ENCODE measurements at places on chromosomes 2 and 18.

- no peak overlapping the region for H3K4me3 ChIP-seq
- H3K27ac ChIP-seq: no peak overlapping the region
- no peaks in the 10 kb centered on the region for H3K27me3 ChIP-seq
- DNase-seq: no peak
Observed at GRCh38 chr2:97775074-97775473, 61.7 kb downstream of the ZAP70 start.

DNA sequence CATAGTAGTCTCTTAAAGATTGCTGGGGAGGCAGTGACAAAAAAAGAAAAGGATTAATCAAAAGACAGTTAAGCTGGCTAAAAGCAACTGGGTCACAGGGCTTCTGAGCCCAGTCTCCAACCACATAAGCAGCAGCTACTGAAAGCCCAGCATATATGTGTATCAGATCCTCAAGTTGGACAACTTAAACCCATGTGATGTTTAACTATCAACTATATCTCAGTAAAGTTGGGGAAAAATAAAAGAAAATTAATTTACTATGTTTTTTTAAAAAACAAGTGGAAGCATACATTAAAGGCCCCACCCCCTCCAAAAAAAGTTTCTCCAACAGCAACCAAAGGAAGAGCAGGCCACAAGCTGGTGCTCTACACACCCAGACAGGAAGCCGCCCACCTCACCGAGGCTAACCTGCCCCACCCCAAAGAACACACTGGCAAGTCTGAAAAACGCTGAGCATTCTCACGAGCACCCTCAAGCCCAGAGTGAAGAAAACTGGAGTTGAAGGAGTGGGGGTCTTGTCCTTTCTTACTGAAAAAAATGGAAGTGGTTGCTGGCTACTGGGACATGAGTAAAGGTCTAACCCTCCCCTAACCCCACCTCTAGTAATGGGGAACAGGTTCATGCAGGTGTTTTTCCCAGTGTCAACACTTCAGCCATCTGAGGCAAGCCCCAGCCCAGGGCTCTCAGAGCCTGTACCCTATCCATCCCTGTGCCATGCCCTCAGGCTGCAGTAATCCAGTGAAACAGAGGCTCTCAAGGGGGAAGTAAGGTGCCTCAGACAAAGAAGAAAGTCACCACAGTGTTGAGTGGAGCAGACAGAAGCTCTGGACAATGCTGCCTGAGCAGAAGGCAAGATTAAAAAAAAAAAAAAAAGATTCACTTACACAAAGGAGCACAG lies 106.3 kb downstream of the GYPC start:
- H3K27me3 ChIP-seq: no peaks in the 10 kb centered on the region
- peak overlapping the region; percentile 96 for H3K27ac ChIP-seq
- peaks cover 94% of the 10 kb centered on the region for H3K4me1 ChIP-seq
- peak overlapping the region; percentile 77 for H3K4me3 ChIP-seq
- peak; percentile 37 for DNase-seq

DNA sequence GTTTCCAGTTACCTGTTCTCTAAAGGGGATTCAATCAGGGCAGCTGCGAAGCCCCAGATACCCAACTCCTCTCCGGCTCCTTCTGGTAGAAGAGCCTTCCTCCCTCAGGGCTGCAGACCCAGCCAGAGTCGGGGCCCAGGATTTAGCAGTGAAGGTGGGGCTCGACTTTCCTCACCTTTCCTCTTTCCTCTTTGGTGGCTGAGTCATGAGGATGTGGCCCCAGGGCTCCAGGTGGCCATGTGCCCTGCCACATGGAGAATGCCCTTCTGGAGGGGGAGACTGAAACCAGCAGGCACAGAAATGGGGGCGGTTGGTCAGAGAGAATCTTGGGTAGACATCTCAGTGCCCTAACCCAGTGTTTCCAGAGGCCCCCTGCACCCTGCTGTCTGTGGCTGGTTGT lies 402.6 kb downstream of the NBAS start:
- H3K4me1 ChIP-seq: peaks cover 19% of the 10 kb centered on the region
- H3K27me3 ChIP-seq: no peaks in the 10 kb centered on the region
- H3K36me3 ChIP-seq: no peaks in the 10 kb centered on the region

DNA sequence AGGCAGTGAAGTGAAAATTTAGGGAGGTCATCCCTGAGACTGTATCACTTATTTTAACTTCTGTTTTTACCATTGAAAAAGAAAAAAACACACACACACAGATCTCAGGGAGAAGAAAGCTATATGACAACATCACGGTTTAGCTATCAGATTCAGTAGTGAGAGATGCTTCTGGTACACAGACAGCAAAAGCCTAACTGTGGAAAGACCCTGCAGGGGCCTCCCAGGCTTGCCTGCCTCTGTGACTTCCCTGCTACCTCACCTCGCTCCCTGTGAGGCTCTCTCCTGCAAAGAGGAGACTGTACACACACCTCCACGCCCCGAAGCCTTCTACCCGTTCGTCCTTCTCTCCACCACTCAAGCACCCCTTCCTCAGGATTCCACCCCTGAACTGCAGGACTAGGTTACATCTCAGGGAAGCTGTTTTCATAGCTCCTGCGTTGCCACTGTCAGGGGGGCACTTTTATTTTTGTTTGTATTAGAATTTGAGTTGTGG lies 86.3 kb downstream of the EPB41L3 start:
- peaks cover 20% of the 10 kb centered on the region for H3K4me1 ChIP-seq
- H3K27ac ChIP-seq: no peak overlapping the region
- DNase-seq: no peak
- no peak overlapping the region for H3K4me3 ChIP-seq

- no peak for DNase-seq
- H3K4me3 ChIP-seq: no peak overlapping the region
- no peaks in the 10 kb centered on the region for H3K36me3 ChIP-seq
- H3K4me1 ChIP-seq: no peaks in the 10 kb centered on the region
Observed at GRCh38 chr2:2825062-2825461, 494.0 kb upstream of the MYT1L start.

GRCh38 chr2:32012872-32013271 lies 2.1 kb upstream of the MEMO1 start:
- peaks cover 12% of the 10 kb centered on the region for H3K4me1 ChIP-seq
- H3K27ac ChIP-seq: peak overlapping the region; percentile 72
- no peak overlapping the region for H3K4me3 ChIP-seq
- H3K36me3 ChIP-seq: peaks cover 16% of the 10 kb centered on the region
- no peaks in the 10 kb centered on the region for H3K27me3 ChIP-seq

DNA sequence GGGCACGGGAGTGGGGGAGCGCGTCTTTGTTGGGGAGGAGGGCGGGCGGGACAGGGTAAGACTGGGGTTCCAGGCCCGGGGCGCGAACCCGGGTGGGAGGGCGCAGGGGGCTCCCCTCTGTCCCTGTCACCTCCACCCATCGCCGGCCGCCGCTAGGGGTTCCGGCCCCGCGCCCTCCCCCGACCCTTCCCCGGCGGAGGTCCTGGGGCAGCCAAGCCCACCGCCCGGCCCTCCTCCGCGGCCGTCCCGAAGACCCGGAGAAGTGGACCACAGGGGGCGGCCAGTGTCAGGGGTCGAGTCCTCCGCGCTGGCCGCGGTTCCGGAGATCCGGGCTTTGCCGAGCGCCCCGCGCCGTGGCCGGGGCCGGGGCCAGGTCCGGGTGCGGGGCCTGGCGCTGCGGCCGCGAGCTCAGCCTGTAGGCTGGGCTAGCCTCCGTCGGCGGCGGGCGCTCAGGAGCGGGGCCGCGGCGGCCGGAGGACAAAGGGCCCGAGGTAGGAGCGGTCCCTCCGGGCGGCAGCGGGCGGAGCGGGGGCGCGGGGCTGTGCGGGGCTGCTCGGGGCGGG lies 16.6 kb upstream of the E2F6 start:
- H3K36me3 ChIP-seq: peaks cover 13% of the 10 kb centered on the region
- H3K27ac ChIP-seq: no peak overlapping the region
- no peak overlapping the region for H3K4me3 ChIP-seq
- peaks cover 46% of the 10 kb centered on the region for H3K27me3 ChIP-seq
- peaks cover 10% of the 10 kb centered on the region for H3K4me1 ChIP-seq

DNA sequence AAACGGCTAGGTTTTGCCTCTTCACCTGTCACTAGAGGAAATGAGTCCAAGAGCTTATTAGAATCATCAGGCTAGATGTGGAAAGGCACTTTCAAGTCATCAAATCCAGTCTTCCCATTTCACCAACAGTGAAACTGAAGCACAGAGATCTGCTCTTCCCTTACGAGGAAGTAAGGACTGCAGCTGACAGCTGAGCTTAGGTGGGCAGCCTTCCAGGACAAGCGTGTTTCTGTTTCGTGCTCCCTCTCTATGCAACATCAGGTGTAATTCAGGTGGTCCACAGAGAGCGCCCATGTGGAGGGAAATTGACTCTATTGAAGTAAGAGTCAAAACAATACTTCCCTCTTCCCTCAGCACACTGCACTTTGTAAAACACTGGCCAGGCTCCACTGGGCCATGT lies 5.5 kb downstream of the CYRIA start:
- H3K4me1 ChIP-seq: peaks cover 12% of the 10 kb centered on the region
- no peak for DNase-seq
- H3K4me3 ChIP-seq: no peak overlapping the region

DNA sequence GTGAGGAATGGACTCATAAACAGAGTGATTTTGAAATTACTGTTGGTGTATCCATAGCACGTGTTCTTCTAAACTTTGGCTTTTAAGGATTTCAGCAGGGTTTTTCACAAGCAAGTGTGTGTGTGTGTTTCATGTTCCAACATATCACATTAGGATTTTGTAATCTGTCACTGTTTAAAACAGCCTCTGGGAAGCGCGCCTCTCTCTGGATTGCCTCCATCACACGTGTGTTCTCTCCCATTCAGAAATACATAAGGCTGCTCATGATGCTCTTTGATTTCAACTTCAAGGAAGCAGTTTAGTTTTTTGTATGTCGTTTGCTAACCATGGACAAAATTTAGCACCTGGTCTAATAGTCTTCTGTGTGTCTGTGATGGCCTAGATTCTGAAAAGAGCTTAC lies 370.4 kb downstream of the MTX2 start:
- H3K36me3 ChIP-seq: no peaks in the 10 kb centered on the region
- H3K27ac ChIP-seq: no peak overlapping the region
- no peak for DNase-seq
- H3K4me3 ChIP-seq: no peak overlapping the region
- peaks cover 65% of the 10 kb centered on the region for H3K27me3 ChIP-seq
- H3K4me1 ChIP-seq: peaks cover 2% of the 10 kb centered on the region

- H3K27me3 ChIP-seq: no peaks in the 10 kb centered on the region
- H3K4me3 ChIP-seq: peak overlapping the region; percentile 82
- DNase-seq: peak; percentile 76
- peaks cover 35% of the 10 kb centered on the region for H3K4me1 ChIP-seq
Observed at GRCh38 chr2:64654063-64654811, 524 bp upstream of the SERTAD2 start.

DNA sequence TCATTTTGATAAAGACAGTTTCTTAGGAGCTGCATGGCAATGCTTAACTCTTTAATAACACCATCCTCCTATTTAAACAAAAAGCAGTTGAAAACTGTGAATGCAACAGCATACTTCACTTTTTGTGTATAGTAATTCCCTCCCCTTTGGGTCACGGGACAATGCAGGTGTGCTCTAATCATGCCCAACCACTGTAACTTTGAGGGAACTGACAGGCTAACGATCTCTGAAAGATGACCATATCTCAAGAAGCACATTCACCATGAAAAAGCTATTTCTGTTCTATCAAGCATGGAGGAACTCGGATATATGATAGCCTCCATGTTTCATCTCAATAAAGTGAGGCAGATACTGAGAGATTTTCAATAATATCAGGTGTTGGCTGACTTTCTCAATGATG lies 81.1 kb upstream of the CD226 start:
- H3K27ac ChIP-seq: no peak overlapping the region
- H3K27me3 ChIP-seq: no peaks in the 10 kb centered on the region
- no peak overlapping the region for H3K4me3 ChIP-seq
- H3K36me3 ChIP-seq: peaks cover 76% of the 10 kb centered on the region
- DNase-seq: no peak

DNA sequence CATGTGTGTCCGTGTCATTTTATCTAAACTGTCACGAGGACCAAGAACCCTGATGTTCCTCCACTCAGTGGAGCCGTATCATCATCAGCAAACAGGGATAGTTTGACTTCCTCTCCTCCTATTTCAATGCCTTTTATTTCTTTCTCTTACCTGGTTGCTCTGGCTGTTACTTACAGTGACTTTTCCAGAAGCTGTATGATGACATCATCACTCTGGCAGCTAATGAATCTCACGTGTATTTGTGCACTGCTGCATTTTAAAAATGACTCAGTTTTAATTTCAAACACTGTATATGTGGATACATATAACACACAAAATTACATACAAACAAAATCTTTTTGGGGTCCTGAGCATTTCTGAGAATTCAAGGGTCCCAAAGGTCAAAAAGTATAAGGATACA lies 481.4 kb downstream of the CDH2 start:
- no peaks in the 10 kb centered on the region for H3K4me1 ChIP-seq
- H3K4me3 ChIP-seq: no peak overlapping the region
- no peaks in the 10 kb centered on the region for H3K27me3 ChIP-seq
- no peak for DNase-seq
- no peak overlapping the region for H3K27ac ChIP-seq

DNA sequence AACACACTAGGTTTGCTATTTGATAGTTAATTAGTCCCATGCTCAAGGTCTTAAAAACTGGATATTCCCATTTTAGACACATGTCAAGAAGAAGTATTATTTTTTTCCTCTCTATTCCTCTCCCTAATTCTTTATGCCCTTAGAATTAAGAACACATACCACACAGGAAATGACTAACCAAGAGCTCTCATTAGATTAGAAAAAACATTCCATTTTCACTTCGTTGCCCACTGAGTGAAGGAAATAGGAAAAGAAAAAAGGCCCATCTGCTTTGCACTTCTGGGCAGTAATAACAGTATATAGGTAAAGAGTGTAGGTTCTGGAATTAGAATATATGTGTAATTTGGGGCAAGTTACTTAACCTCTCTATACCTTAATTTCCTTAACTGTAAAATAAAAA lies 26.9 kb downstream of the ACADL start:
- no peak overlapping the region for H3K27ac ChIP-seq
- no peak for DNase-seq
- H3K36me3 ChIP-seq: no peaks in the 10 kb centered on the region

GRCh38 chr18:45569566-45570275 lies 45.6 kb upstream of the SLC14A2 start:
- no peak for DNase-seq
- H3K27me3 ChIP-seq: no peaks in the 10 kb centered on the region
- H3K4me3 ChIP-seq: no peak overlapping the region
- H3K36me3 ChIP-seq: no peaks in the 10 kb centered on the region
- H3K27ac ChIP-seq: no peak overlapping the region

DNA sequence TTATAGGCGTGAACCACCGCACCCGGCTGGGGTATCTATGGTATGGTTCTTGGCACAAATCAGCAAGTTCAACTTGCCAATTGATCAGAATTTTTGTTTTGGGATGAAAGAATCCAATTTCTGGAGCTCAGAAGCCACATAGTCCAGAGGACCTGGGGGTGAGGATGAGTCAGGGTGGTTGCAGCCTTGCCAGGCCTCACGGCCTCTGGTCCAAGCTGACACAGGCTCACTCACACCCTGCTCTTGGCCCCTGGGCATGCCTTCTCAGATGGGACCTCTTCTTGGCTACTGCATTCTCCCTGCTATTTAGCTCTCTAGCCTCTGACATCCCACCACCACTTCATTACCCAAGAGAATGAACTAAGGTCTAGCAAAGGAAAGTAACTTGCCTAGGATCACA lies 16.3 kb downstream of the CAPG start:
- no peak overlapping the region for H3K4me3 ChIP-seq
- no peaks in the 10 kb centered on the region for H3K27me3 ChIP-seq
- peaks cover 6% of the 10 kb centered on the region for H3K36me3 ChIP-seq
- peaks cover 17% of the 10 kb centered on the region for H3K4me1 ChIP-seq
- H3K27ac ChIP-seq: no peak overlapping the region

- peak overlapping the region; percentile 62 for H3K27ac ChIP-seq
- peaks cover 62% of the 10 kb centered on the region for H3K4me1 ChIP-seq
- peaks cover 4% of the 10 kb centered on the region for H3K36me3 ChIP-seq
- DNase-seq: no peak
Observed at GRCh38 chr2:96916156-96916630, 46.3 kb upstream of the SEMA4C start.
